ENCODE measurements at places on chromosomes 4 and X. TPM values are rescaled to one million over a fixed set of nuclear protein-coding genes. Genes with fewer than 3 reads are reported as not detected.

Gene UBE2A
- 78.9 TPM for total RNA-seq

Gene SAT1
- total RNA-seq = 202 TPM

DNA sequence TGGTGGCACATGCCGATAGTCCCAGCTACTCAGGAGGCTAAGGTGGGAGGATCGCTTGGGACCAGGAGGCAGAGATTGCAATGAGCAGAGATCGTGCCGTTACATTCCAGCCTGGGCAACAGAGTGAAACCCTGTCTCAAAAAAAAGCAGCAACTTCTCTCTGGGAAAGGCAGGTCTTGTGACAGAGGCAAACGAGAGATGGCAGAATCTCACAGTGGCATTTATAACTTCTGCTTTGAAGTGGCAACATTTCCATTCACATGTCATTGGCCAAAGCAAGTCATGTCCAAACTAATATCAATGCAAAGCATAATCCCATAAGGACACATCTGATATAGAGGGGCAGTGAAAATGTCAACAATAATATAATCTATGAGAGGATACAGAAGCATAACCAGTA lies 79.8 kb downstream of the PPEF2 start:
- no peak for DNase-seq
- no peaks in the 10 kb centered on the region for H3K27me3 ChIP-seq
- H3K36me3 ChIP-seq = peaks cover 5% of the 10 kb centered on the region
- no peak overlapping the region for H3K27ac ChIP-seq
- H3K4me1 ChIP-seq = no peaks in the 10 kb centered on the region

- no peak overlapping the region for H3K4me3 ChIP-seq
- H3K36me3 ChIP-seq = no peaks in the 10 kb centered on the region
- H3K27ac ChIP-seq = no peak overlapping the region
- no peak for DNase-seq
- H3K4me1 ChIP-seq = no peaks in the 10 kb centered on the region
Observed at GRCh38 chr4:11286533-11286932, 142.2 kb downstream of the HS3ST1 start.

Gene PPP1R3F
- 5.6 TPM for total RNA-seq

- no peaks in the 10 kb centered on the region for H3K36me3 ChIP-seq
- H3K27ac ChIP-seq = no peak overlapping the region
- no peaks in the 10 kb centered on the region for H3K27me3 ChIP-seq
- H3K4me1 ChIP-seq = no peaks in the 10 kb centered on the region
- H3K4me3 ChIP-seq = no peak overlapping the region
Observed at GRCh38 chr4:184548648-184549341, 74.4 kb upstream of the IRF2 start.

DNA sequence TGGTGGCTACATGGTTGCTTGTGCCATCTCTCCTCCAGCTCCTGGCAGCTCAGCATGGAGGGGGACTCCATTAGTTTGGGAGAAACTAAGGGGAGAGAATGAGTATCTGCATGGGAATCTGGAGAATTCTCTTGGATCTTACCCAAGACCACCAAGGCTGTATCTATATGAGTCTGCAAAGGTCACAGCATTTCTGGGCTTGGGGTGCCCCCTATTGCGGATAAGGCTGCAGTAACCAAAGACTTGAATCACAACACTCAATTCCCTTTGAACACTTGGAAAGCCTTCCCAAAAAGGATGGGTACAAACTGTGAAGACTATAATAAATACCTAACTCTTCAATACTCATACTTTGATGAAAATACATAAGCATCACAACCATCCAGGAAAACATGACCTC lies 623.5 kb upstream of the NR3C2 start:
- H3K4me3 ChIP-seq = no peak overlapping the region
- H3K36me3 ChIP-seq = no peaks in the 10 kb centered on the region
- no peak overlapping the region for H3K27ac ChIP-seq
- no peaks in the 10 kb centered on the region for H3K4me1 ChIP-seq

GRCh38 chrX:103573202-103573601 lies 12.1 kb upstream of the TCEAL4 start:
- no peak overlapping the region for H3K27ac ChIP-seq
- H3K27me3 ChIP-seq = no peaks in the 10 kb centered on the region
- DNase-seq = no peak
- no peaks in the 10 kb centered on the region for H3K36me3 ChIP-seq
- H3K4me3 ChIP-seq = no peak overlapping the region

DNA sequence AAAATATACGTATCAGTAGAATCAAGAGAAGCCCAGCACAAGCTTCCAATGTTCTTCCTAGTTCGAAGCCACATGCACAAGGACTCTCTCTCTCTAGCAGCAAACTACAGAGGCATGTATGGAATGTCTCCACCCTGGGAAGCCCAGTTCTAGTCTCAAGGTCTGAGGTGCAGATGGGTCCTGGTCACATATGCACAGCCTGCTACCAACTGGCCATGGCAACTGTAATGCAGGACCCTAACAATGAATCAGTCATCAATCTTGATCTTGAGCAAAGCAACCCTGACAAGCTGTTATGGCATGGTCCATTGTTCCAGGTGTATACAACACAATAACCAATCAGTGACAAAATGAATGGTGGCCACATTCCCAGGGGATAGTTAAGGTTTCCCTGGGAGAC lies 55.8 kb downstream of the MBNL3 start:
- no peak overlapping the region for H3K27ac ChIP-seq
- no peaks in the 10 kb centered on the region for H3K4me1 ChIP-seq
- DNase-seq = no peak
- no peaks in the 10 kb centered on the region for H3K36me3 ChIP-seq

GRCh38 chr4:89491761-89492160 lies 184.2 kb upstream of the GPRIN3 start:
- H3K36me3 ChIP-seq = no peaks in the 10 kb centered on the region
- H3K27ac ChIP-seq = no peak overlapping the region
- DNase-seq = peak; percentile 7
- H3K4me1 ChIP-seq = peaks cover 9% of the 10 kb centered on the region

- no peak overlapping the region for H3K4me3 ChIP-seq
- H3K4me1 ChIP-seq = no peaks in the 10 kb centered on the region
- no peak overlapping the region for H3K27ac ChIP-seq
Observed at GRCh38 chrX:76987381-76987780, 459.8 kb upstream of the FGF16 start.

Gene AFF2
- 8.9 TPM for total RNA-seq

Gene GAGE2A
- total RNA-seq = not detected

Gene RAB40AL
- total RNA-seq = not detected

Gene NBDY
- 76.1 TPM for total RNA-seq

Gene GPR173
- 8.1 TPM for total RNA-seq

GRCh38 chr4:140309124-140309870 lies 64.1 kb upstream of the SCOC start:
- H3K4me3 ChIP-seq = no peak overlapping the region
- DNase-seq = peak; percentile 71
- peaks cover 18% of the 10 kb centered on the region for H3K4me1 ChIP-seq
- H3K27ac ChIP-seq = peak overlapping the region; percentile 90
- H3K36me3 ChIP-seq = no peaks in the 10 kb centered on the region

- DNase-seq = peak; percentile 36
- no peaks in the 10 kb centered on the region for H3K27me3 ChIP-seq
- H3K27ac ChIP-seq = peak overlapping the region; percentile 73
- H3K4me3 ChIP-seq = no peak overlapping the region
- H3K36me3 ChIP-seq = no peaks in the 10 kb centered on the region
Observed at GRCh38 chr4:54498661-54499111, 159.1 kb upstream of the KIT start.

DNA sequence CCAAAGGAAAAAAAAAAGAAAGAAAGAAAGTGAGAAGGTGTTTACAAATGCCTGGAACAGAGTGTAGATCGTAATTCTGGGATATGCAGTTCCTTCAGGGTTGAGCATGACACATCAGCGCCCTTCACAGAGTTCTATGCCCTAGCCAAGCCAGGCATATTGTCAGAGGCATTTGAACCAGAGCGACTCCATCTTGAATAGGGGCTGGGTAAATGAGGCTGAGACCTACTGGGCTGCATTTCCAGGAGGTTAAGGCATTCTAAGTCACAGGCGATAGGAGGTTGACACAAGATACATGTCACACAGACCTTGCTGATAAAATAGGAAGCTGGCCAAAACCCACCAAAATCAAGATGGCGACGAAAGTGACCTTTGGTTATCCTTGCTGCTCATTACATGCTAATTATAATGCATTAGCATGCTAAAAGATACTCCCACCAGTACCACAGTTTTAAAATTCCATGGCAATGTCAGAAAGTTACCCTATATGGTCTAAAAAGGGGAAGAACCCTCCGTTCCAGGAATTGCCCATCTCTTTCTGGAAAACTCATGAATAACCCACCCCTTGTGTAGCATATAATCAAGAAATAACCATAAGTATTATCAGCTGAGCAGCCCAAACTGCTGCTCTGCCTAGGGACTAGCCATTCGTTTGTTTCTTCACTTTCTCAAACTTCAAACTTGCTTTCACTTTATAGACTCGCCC lies 23.5 kb upstream of the LRBA start:
- no peaks in the 10 kb centered on the region for H3K36me3 ChIP-seq
- H3K27me3 ChIP-seq = no peaks in the 10 kb centered on the region
- no peak overlapping the region for H3K27ac ChIP-seq
- no peak for DNase-seq

GRCh38 chrX:130084631-130085237 lies 25.6 kb downstream of the ELF4 start:
- DNase-seq = no peak
- H3K4me1 ChIP-seq = peaks cover 8% of the 10 kb centered on the region
- no peaks in the 10 kb centered on the region for H3K27me3 ChIP-seq
- H3K36me3 ChIP-seq = no peaks in the 10 kb centered on the region
- H3K27ac ChIP-seq = no peak overlapping the region

GRCh38 chr4:30833206-30833605 lies 113.0 kb downstream of the PCDH7 start:
- no peaks in the 10 kb centered on the region for H3K36me3 ChIP-seq
- H3K4me1 ChIP-seq = peaks cover 16% of the 10 kb centered on the region
- H3K4me3 ChIP-seq = no peak overlapping the region
- no peak overlapping the region for H3K27ac ChIP-seq

Gene CNOT6L
- total RNA-seq = 34.0 TPM

- peaks cover 30% of the 10 kb centered on the region for H3K4me1 ChIP-seq
- no peak overlapping the region for H3K27ac ChIP-seq
- H3K27me3 ChIP-seq = no peaks in the 10 kb centered on the region
- H3K36me3 ChIP-seq = no peaks in the 10 kb centered on the region
- no peak overlapping the region for H3K4me3 ChIP-seq
- DNase-seq = peak; percentile 82
Observed at GRCh38 chrX:10022580-10023245, 55.6 kb downstream of the CLDN34 start.

DNA sequence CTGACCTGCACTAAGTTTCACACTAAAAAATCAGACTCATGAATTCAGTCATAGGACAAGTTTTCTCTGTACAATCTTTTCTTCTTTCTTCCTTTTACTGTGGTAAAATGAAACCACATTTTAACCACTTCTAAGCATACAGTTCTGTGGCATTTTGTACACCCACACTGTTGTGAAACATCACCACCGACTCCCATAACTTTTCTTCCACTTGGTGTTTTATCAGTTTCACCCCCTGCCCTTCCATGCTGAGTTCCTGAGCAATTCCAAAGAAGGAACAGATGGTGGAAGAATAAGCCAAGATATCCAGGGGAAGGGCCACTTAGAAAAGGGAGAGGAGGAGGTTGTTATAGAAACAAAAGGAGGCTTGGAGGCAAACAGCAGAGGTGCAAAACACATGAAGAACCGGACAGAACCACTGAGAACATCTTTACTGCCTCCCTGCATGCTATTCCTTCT lies 22.6 kb downstream of the SLC25A4 start:
- peaks cover 7% of the 10 kb centered on the region for H3K4me1 ChIP-seq
- H3K27me3 ChIP-seq = no peaks in the 10 kb centered on the region
- no peak overlapping the region for H3K27ac ChIP-seq
- no peak overlapping the region for H3K4me3 ChIP-seq

Gene RPS6KA6
- 8.5 TPM for total RNA-seq

DNA sequence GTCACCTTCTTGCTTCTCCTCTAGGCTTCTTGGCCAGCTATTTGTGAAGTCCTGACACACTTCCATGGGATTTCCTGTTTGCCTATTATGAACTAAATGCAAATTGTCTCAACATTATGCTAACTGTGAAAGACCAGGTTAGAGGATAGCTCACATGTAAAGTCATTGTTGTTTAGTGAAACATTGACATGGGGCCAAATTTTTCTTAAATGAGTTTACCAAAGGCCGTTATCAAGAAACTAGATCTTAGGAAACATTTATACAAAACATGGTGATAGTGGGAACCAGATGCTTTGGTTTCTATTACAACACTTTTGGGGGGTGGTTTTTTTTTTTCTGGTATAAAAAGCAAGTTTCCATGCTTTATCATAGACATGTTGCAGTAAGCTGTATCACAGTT lies 466.8 kb upstream of the FAM241A start:
- no peaks in the 10 kb centered on the region for H3K4me1 ChIP-seq
- H3K27ac ChIP-seq = no peak overlapping the region
- no peaks in the 10 kb centered on the region for H3K27me3 ChIP-seq

DNA sequence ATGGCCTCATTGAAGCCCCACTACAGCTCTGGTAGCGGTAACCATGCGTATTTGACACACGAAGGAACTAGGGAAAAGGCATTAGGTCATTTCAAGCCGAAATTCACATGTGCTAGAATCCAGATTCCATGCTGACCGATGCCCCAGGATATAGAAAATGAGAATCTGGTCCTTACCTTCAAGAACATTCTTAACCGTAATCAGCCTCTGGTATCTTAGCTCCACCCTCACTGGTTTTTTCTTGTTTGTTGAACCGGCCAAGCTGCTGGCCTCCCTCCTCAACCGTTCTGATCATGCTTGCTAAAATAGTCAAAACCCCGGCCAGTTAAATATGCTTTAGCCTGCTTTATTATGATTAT lies 876 bp downstream of the HPRT1 start:
- H3K4me1 ChIP-seq = no peaks in the 10 kb centered on the region
- peak overlapping the region; percentile 63 for H3K27ac ChIP-seq
- H3K27me3 ChIP-seq = no peaks in the 10 kb centered on the region
- no peak for DNase-seq
- no peaks in the 10 kb centered on the region for H3K36me3 ChIP-seq

Gene FGF2
- total RNA-seq = 38.4 TPM

Gene RTL3
- 1.7 TPM for total RNA-seq

GRCh38 chrX:3757510-3758025 lies 44.1 kb upstream of the PRKX start:
- no peak overlapping the region for H3K27ac ChIP-seq
- H3K36me3 ChIP-seq = no peaks in the 10 kb centered on the region
- H3K4me1 ChIP-seq = no peaks in the 10 kb centered on the region
- no peak overlapping the region for H3K4me3 ChIP-seq
- DNase-seq = no peak
- no peaks in the 10 kb centered on the region for H3K27me3 ChIP-seq

All from astrocyte (in vitro differentiated cells and primary cell).